ENCODE measurements at places on chromosomes 3 and 15. TPM values are rescaled to one million over a fixed set of nuclear protein-coding genes. Genes with fewer than 3 reads are reported as not detected.

GPR176 gene
- total RNA-seq = 49.7 TPM

DOCK3 gene
- total RNA-seq = 0.36 TPM

CLEC3B gene
- 10.5 TPM for total RNA-seq

VEPH1 gene
- total RNA-seq = 27.4 TPM

C3orf62 gene
- total RNA-seq = 2.9 TPM

EAF2 gene
- 2.1 TPM for total RNA-seq

MASP1 gene
- 19.2 TPM for total RNA-seq

ZFYVE19 gene
- total RNA-seq = 24.9 TPM

TPM1 gene
- total RNA-seq = 746 TPM

ZPLD1 gene
- total RNA-seq = 0.33 TPM

TERC gene
- 124 TPM for total RNA-seq

NR2C2 gene
- 13.0 TPM for total RNA-seq

PLIN1 gene
- 0.41 TPM for total RNA-seq

SLC6A1 gene
- total RNA-seq = not detected
